ENCODE measurements at places on chromosomes 6 and 20.

GRCh38 chr6:139154881-139155547 lies 20.1 kb downstream of the HECA start:
- DNase-seq: no peak

GRCh38 chr20:43725666-43726065 lies 1.1 kb downstream of the GTSF1L start:
- no peak for DNase-seq

GRCh38 chr6:156021746-156022396 lies 566.2 kb upstream of the NOX3 start:
- DNase-seq: no peak

DNA sequence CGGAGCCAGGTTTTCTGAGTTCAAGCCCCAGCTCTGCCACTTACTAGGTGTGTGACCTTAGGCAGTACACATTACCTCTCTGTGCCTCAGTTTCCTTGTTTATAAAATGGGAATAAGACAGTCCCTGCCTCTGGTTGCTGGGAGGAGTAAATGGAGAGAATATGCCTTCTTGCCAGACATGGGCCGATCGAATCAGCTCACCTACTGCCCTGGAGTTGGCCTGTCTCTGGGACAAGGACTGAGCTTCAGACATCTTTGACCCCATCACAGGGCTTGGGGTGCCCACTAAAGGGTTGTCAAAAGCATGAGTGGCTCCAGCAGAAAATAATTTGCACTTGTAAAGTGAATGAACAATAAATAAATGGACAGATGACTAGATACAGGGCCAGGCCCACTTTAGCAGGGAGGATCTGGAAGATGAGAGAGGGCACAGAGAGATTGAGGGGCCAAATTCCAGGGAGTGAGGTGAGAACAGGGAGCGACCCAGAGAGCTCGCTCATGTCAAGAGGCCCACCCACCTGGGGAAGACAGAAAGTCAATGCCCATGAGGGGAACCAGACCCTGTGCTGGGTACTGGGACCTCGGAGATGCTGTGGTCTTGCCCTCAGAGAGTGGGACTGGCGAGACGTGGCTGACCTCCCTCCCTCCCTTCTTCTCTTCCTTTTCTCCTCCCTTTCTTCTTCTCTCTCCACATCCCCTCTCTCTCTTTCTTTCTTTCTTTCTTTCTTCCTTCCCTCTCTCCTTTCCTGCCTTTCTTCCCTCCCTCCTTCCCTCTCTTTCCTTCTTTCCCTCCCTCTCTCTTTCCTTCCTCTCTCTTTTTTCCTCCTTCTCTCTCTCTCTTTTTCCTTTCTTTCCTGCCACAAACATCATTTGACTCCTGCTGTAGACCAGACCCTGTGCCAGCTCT lies 3.9 kb upstream of the BPIFA2 start:
- no peak for DNase-seq

DNA sequence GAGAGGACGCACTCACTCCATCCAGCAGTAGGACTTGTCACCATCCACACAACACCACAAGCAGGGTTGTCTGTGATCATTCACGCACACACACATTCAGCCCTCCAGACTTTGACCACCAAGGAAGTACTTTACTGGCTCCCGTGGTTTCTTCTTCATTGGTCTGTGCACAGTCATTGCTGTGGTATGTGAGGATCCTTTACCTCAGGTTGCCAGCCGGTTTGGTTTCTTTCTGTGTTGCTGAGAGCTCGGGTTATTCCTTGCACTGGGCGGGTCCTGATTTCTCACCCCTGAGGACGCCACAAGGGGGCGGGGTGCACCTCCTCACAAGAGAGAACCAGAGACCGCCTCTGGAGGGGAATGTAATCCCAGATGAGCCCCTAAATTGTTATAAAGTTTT lies 11.2 kb downstream of the SLC35A1 start:
- no peak for DNase-seq

DNA sequence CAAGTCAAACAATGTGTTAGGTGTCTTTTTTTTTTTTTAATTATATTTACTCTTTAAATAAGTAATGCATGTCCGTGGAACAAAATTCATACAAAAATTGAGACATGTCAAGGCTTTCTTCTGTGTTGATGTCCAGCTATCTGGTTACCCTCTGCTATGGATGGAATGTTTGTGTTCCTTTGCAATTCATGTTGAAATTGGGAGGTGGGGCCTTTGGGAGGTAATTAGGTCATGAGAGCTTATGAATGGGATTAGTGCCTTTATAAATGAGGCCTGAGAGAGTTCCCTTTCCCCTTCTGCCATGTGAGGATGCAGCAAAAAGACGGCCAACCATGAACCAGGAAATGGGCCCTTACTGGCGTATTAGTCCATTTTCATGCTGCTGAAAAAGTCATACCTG lies 83.1 kb upstream of the KCNG1 start:
- no peak for DNase-seq

DNA sequence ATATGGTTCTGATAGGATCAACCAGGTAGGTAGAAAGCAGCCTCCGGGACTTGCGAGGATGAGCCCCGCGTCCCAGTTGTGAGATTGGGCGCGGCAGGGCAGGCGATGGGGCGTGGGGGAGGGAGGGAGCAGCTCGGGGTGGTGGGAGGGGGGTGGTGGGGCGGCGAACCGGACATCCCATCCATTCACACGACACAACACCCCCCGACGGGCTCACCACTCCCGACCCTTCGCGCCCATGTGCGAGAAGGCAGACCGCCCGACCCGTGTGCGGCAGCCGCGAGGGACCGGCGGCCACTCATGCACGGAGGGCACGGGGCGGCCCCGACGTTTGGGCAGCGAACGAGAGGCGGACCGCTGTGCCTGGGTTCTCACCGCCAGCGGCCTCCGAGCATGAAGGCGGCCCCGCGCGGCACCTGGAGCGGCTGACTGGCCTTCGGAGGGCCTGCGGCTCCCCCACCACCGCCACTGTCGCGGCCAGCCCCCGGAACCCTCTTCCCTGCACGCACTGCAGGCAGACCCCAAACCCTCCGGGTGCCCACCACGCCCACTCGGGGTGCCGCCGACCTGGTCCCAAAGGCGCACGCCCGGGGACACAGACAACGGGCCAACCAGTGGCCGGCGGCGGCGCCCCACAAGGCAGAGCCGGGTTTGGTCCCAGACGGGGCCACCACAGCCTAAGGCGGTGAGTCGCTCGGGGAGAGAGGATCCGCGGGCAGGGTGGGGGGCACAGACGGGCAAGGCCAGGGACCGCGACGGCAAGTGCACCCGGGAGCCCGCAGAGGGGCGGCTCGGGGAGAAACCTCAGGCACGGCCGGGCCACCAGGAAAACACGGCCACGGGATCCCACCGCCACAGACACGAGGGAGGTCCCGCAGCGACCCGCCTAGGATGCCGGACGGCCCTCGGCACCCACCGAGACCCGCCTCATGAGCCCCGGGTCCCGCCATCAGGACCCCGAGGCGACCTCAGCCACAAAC lies 769.2 kb upstream of the DEFB115 start:
- DNase-seq: no peak
